ENCODE measurements at places on chromosomes 4 and X.

DNA sequence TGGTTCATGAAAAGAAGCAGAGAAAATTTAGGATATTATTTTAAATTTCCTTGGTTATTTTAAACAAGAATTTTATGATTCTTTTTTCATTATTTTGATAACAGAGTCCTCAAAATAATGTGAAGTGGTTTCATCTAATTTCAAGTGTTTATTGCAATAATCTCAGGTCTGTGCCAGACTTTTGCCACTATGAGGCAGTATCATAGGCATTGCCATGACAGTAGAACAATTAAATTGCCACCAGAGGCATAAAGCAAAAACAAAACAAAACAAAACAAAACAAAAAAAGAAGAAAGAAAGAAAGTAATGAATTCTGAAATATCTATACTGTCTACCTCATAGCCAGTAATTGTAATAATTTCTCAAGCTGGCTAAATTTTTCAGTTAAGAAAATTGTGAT, 739.2 kb downstream of the KCTD8 start:
- no peak for DNase-seq

GRCh38 chr4:154958621-154959358, 177.7 kb downstream of the RBM46 start:
- no peak for DNase-seq

GRCh38 chr4:71338846-71339593, at the start of gene SLC4A4:
Gene SLC4A4, plus strand, starts transcription at chr4:71339020.
- DNase-seq, result no peak

DNA sequence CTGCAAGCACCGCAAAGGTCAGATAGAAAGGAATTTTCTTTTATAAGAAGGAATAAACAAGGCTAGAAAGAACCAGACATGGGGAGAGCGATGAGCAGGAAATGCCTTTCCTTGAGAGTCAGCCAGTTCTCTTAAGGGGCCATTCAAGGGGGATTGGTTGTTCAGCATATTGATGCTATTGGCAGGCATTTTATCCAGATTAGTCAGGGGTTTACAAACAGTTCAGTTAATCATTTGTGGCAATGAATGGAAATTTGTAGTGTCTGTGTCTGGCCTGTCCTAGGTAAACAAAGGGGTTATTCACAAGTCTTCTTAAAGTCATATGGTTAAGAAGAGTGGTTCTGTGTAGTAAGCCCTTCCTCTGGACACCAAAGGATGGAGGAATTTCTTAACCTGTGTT, 184.7 kb upstream of the FRMPD4 start:
- DNase-seq, result no peak

DNA sequence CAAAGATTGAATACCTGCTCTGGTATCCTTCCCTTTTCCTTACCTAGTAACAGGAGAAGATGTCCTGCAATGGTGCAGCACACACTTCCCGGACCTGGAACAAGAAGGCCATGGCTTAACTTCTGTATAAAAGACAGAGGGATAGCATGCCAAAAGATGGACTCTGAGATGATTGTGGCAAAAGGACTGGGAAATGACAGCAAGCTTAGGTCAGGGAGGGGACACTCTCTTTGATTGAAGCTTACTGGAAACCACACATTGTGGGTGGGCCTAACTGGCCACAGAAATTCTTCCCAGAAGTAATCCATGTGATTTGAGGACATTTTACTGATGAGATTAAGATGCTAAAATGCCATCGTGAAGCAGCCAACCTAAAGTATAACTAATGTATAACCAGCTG, 71.0 kb upstream of the OTUD4 start:
- DNase-seq, result no peak

GRCh38 chr4:98969878-98970785, 25.4 kb upstream of the METAP1 start:
- DNase-seq, result no peak

DNA sequence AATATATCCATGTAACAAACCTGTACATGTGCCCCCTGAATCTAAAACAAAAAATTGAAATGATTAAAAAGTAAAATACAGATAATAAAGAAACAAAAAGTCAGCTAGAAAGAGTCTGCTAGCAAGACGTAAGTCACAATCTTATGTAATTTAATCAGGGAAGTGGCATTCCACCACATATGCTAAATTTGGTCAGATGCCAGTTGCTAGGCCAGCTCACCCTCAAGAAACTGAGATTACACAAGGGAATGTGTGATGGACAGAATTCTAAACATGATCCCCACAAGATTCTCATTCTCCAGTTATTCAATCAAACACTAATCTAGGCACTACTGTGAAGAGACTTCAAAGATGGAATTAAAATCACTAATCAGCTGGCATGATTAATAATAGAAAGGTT, 689.3 kb downstream of the CENPC start:
- DNase-seq, result no peak

GRCh38 chr4:44629280-44629866, 22.1 kb downstream of the YIPF7 start:
- DNase-seq, result no peak

DNA sequence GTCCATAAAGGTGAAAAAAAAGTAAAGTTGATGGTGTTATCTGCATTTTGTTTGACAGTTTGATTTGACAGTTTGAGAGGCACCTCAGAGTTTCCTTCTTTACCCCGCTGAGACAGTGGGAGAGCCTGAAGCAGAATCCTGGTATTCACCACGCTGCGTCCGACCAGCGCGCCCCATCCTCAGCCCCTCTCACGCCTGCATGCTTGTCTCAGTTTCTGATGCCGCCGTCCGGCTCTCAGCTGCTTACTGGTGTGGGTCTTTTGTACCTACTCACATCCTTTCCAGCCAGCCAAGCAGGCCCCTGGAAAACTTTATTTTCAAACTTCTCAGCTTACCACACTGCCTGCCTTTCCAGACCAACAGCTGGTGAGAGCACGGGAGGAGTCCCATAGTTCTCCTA, 175.2 kb downstream of the DCLK2 start:
- no peak for DNase-seq

- DNase-seq, result no peak
Measured at GRCh38 chr4:176856421-176856820, 63.7 kb upstream of the VEGFC start.

DNA sequence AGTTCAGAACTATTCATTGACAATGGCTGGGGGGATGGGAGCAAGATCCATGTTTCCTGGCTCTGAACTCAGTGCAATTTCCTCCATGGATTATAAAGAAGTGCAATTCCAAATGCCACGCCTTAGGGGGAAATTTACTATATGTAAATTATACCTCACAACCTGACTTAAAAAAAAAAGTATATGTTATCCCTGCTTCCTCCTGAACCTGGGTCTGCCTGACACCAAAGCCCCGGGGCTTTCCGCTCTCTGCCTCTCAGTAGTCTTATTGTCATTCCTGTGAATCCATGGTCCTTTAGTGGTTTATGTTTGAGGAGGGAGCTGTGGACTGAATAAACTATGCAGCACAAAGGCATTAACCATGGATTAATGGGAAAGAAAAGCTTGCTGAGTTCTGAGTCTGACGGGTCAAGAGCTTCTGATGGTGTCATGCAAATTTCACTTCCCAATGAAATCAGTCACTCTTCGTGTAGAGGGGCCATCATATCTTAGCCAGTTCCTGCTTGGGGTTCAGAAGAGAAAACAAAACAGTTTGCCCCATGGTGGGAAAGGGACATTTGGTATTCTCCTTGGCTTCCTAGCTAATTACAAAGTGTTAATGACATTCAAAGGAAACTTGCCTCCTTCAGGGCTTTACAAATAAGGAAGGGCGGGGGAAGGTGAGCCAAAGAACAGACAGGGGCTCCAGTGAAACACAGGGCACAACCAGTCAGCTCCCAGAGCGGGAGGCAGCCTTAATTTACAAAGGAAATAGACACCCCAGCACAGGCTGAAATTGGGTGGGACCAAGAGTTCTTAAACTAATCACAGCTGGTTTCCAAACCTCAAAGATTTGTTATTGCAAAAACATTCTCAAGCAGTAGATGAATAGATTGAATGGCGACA, 14.3 kb downstream of the FAM9C start:
- DNase-seq, result no peak

DNA sequence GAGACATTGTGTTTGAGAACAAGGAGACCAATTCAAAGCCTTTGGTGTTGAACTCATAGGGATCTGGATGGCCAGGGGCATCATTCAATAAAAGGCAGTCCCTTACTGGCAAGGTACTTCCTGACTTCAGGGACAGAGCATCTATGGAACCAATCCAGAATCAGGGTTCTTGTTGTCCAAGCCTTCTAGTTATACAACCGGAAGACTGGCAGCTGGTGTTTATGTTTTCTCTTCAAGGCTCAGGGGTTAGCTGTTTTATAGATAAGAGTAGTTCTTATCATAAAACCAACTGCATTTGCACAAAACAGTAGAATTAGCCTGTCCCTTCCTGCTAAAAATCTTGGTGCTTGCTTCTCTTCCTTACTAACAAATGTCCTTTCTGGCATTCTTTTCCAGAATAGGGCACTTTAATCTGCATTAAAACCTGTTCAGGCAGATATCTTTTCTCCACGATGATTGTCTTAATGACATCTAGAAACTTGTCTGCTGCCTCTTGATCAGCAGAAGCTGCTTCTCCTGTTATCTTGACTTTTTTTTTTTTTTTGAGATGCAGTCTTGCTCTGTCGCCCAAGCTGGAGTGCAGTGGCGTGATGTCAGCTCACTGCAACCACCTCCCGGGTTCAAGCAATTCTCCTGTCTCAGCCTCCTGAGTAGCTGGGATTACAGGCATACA, 38.4 kb upstream of the ARHGEF6 start:
- DNase-seq, result no peak

GRCh38 chr4:156966836-156967235, 4.8 kb downstream of the PDGFC start:
- no peak for DNase-seq

DNA sequence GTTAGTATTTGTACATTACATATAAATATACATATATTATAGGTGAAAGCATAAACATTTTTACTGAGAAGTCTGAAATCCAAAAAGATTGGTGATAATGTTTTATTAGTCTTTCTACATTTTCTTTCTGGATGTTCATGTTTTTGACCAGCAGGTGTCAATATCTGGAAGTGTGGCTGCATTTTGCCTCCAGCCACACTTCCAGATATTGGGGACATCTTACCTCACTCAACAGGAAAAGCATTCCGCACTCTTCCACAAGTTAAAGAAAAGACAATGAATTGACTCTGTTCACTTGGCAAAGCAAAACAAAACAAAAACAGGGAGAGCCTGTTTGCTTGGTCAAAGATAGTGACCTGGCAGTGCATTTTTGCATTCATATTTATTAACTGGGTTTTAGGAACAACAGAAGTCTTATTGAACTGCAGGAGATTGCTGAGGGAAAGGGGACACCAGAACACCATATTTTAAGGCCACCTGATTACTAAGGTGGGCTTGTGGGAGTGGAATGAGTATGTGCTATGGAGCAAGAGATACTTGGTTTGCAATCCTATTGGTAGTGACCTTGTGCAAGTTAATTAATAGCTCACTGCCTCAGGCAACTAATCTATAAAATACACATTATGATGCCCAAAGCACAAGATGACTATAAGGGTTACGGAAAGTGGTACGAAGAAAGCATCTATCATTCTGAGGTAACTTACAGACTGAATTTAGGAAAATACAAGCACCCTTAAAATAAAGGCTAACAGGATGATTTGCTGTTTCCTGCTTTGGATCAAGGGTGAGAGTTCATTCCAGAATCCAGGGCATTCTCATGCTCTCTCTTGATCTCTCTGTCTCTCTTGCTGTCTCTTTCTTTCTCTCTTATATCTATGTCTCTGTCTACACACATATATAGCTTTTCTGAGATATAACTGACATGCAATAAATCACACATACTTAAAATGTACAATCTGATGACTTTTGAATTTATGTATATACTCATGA, 389.9 kb upstream of the EMCN start:
- no peak for DNase-seq

DNA sequence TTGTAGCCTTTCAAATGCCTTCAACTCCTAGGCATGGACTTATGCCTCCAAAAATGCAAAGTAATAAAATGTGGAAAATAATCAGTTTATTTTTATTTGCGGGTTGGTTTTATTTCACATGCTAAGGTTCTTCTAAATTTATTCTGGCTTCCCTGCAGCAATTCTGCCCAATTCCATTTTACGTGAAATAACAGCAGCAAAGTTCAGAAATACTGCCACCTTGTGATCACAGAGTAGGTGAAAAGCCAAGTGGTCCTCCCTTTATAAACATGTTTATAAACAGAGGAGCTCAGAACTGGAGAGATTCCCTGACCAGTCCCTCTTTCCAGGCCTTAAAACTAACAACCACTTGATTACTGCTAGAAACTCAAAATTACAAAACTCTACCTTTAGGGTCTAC, 14.7 kb upstream of the DCHS2 start:
- no peak for DNase-seq

DNA sequence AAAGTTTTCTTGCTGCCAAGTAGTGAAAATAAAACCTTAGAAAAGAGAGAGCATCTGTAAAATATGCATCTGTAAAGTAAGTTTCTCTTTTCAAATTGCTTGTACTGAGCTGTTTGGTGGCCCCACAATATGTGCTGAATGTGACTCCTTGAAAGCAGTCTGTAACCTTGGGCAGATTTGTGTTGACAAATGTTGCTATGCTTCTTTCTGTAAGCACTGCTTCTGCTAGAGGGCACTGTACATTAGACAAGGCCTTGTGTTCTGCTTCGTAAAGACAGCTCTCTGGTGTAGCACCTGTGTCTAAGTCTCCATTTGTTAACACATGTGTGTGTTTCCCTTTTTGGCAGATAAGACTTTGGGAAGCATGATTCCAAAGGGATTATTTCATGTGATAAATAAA, 56.6 kb upstream of the NRK start:
- no peak for DNase-seq

- DNase-seq, result no peak
Measured at GRCh38 chr4:184167576-184167975, 50.1 kb downstream of the ENPP6 start.

GRCh38 chr4:183504930-183505610, at the start of gene ING2:
Gene ING2, plus strand, starts transcription at chr4:183505058. Its CDS starts 138 bp downstream, at chr4:183505196.
- DNase-seq, result peak; percentile 20

DNA sequence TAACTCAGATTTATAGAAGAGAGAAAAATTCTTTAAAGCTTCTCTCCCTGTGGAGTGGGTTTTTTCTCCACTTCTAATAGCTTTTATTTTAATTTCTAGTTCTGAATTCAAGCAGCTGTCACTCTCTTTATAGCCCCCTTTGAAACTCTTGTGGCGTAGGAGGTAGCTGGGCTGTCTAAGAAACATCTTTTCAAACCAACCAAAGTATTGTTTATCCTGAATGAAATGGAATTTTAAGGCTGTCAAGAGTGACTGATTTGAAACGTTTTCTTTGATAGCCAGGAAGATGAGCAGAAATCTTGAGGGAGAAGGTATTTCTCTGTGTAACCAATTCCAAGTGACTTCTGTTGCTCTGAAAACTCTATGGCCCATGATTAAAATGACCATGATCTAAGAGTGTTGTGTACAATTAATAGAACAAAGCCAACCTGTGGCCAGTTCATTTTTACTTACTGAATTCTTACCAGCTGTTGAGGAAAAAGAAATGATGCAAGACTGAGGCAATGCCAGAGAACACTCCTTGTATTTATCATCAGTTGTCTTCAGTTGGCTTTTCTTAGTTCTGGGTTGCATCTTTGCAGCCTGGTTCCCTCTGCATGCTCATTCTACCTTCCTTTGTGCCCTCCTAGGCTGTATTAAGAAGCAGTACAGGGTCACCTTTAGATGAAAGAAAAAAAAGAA, 298.4 kb downstream of the ARHGAP10 start:
- no peak for DNase-seq

- no peak for DNase-seq
Measured at GRCh38 chr4:3699678-3700077, 66.5 kb upstream of the ADRA2C start.

GRCh38 chr4:122798101-122798500, 28.5 kb upstream of the FGF2 start:
- no peak for DNase-seq

- no peak for DNase-seq
Measured at GRCh38 chr4:87511500-87511899, 17.7 kb downstream of the SPARCL1 start.

GRCh38 chr4:168866635-168867034, 143.4 kb downstream of the CBR4 start:
- DNase-seq, result no peak

All from stimulated activated CD8-positive, alpha-beta memory T cell treated with anti-CD3 and anti-CD28 coated beads, Interleukin-7, amount 100 ng/mL, for 24 hours (primary cell).